ENCODE measurements at places on chromosomes 16 and 17.

GRCh38 chr17:3766779-3767178, 34.2 kb downstream of the ITGAE start:
- DNase-seq = no peak

GRCh38 chr17:47862621-47863440, 11.9 kb upstream of the SP6 start:
- DNase-seq = peak; percentile 70

- no peak for DNase-seq
Measured at GRCh38 chr17:3835410-3836229, 10.4 kb downstream of the NCBP3 start.

DNA sequence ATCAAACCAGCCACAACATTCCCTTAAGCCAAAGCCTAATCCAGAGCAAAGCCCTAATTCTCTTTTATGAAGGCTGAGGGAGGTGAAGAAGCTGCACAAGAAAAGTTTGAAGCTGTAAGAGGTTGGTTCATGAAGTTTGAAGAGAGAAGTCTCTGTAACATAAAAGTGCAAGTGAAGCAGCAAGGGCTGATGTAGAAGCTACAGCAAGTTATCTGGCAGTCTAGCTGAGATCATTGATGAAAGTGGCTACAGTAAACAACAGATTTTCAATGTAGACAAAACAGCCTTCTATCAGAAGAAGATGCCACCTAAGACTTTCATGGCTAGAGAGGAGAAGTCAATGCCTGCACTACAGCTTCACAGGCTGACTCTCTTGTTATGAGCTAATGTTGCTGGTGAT, 52.5 kb downstream of the NACA2 start:
- DNase-seq = no peak

GRCh38 chr16:726438-727290, at the start of the genes CCDC78 and HAGHL:
Gene CCDC78, minus strand, starts transcription at chr16:726443. Its CDS starts 76 bp downstream, at chr16:726367.
Gene HAGHL, plus strand, starts transcription at chr16:727106. Its CDS starts 404 bp downstream, at chr16:727510.
- no peak for DNase-seq

GRCh38 chr17:55737976-55738501, 12.8 kb upstream of the PCTP start:
- no peak for DNase-seq

DNA sequence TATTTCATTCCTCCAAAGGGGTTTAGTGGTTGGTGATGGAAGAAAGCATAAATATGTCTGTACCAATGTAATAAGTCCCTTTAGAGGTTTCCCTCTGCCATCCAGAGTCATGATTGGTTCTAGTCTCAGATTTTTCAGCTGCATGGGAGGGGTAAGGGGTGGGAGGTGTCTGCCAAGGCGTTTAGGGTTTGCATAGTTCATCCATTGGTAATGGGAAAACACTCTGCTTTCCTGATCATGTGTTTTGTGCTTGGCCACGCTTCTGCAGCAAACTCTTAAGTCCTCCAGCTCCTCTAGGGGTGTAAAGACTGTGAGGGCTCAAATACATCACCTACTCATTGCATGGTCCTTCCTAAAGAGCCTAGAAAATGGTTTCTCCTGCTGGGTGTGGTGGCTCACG, 29.8 kb downstream of the LIG3 start:
- DNase-seq = no peak

- DNase-seq = no peak
Measured at GRCh38 chr17:71055128-71055527, 885.8 kb downstream of the KCNJ2 start.

GRCh38 chr17:55588446-55589242, 77.4 kb upstream of the SMIM36 start:
- DNase-seq = no peak

GRCh38 chr17:82399041-82399441, 19.1 kb upstream of the HEXD start:
- no peak for DNase-seq

GRCh38 chr16:1945559-1946391, 2.8 kb upstream of the MSRB1 start:
- no peak for DNase-seq
